HT1080 (cell line): ENCODE measurements at places on chromosomes 3 and 15. TPM values are rescaled to one million over a fixed set of nuclear protein-coding genes. Genes with fewer than 3 reads are reported as not detected.

GRCh38 chr15:61112231-61112630 lies 116.9 kb downstream of the RORA start:
- no peak for DNase-seq

GRCh38 chr3:112634786-112635541 lies 6.0 kb downstream of the CCDC80 start:
- no peak for DNase-seq

DNA sequence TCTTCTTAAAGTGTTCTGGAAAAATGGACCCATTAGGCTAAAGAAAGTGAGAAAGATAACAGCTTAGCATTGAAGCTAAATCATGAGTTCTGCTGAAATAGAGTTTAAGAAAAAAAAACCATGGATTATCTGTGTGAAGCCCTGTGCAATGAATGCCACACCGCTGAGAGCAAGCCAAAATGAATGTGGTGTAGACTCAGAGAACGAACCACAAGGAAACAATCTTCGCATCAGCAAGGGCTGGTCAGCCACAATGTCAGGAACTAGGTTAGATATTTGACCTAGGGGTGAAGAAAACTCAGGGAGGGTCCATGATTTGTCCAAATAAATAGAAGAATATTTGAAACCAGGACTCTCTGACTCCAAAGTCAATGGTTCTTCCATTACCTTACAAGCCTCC lies 91.4 kb upstream of the MEX3B start:
- DNase-seq = no peak

GRCh38 chr3:162994165-162994564 lies 1497.6 kb downstream of the OTOL1 start:
- DNase-seq = no peak

DNA sequence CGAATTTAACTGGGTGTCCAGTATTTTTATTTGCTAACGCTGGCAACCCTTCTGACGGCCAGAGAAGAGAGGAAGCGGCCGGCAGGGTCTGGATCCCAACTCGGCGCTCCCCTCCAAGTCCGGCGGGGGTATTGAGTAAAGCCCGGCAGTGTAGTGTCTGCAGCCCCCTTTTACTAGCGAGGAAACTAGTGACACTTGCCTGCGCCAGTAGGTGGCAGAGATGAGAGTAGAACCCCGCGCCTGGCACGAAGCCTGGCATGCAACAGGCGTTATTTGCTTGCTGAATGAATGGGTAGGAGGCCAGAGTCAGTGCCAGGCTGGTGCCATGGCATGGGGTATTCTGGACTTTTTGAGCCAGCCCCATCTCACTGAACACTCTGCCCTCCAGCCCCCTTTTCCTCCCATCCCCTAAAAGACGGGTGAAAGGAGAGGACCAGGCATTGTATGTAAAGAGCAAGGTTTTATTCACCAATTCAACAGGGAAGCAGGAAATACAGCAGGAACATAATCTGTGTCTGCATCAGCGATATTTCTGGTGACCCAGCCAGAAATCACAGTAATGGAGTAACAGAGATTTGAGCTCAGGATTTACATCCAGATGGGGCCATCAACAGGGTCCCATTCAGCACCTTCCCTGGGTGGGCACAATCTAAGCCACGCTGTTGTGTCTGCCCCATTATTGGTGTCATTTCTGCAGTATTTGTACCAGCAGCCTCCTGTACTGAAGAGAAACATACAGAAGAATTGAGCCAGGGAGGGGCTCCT lies 788 bp upstream of the WDR73 start:
- DNase-seq = peak; percentile 82

- no peak for DNase-seq
Observed at GRCh38 chr3:102258666-102259227, 176.1 kb upstream of the ZPLD1 start.

- DNase-seq = peak; percentile 67
Observed at GRCh38 chr3:45321607-45322391, 66.6 kb upstream of the LARS2 start.

DNA sequence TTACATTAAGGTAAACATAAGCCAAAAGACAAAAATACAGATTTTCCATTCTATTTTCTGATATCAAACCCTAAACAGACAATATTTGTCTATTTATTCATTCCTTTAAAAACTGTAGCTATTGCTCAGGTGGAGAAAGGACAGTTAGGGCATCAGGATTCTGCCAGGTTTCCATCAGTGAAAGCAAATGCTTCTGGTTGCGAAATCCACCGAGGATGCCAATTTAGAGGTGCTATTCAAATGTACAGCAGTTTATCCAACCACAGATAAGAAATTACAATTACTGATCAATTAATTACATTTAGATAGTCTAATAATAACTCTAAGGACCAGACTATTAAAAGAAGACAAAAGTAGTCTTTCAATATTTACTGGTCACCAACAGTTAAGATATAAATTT lies 3.9 kb downstream of the TOMM70 start:
- DNase-seq = no peak

DNA sequence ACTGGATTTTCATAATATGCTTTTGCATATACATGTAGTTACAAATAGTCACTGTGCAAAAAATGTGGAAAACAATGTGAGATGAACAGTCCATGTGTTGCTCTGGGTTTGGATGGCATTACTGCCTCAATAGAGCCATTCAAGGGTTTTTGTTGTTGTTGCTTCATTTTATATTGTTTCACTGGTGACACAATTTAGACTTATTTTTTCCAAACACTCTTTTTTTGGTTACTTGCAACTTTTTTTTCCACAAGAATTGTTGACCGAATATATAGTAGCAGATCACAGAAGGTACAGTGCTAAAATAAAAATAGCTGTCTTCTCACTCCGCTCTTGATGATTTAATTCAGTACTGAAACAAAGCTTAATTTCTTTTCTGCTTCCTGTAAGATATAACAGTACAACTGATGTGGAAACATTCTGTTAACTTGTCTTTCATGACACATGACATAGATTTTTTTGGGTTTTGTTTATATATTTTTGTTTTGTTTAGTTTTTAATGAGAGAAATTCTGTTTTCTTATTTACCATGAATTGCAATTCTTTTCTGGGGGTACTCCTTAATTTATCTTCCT lies 618.6 kb downstream of the NAALADL2 start:
- DNase-seq = no peak

PRR20G gene
- not detected in 2 replicates for total RNA-seq

FGD5 gene
- not detected in 2 replicates for total RNA-seq
